NCI-H345 (cell line): ENCODE measurements at places on chromosomes 4 and X.

DNA sequence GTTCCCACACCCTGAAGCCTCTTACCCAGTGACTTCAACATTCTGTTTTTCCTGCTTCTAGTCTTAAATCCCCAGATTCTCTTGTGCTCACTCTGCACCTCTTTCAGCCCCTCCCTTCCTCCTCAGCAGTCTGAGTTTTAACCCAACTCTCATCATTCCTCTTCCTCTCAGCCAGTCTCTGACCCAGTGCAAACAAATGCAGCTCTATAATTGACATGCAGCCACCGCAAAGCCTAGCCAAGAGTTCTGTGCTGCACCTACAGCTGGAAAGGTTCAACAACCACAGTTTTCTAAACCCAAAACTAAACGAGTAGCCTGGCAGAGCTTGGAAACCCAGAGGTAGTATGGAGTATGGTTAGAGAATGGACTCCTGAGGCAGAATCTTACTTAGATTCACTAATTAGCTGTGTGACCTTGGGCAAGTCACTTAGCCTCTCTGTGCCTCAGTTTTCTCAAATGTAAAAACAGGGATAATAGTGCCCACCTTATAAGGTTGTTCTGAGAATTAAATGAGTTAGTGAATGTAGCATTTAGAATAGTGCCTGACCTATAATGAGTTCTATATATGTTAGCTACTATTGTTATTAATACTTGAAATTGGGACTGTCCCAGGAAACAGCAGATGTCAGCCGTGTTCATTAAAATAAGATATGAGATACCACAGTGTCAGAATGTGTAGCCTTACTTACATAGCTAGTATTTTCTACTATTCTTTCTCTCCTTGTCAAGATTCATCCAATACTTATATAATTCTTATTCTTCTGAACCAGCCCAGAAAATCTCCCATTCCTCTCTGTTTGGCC is 3.5 kb downstream of the TMEM154 start:
- DNase-seq: no peak

- DNase-seq: no peak
Measured at GRCh38 chr4:97530676-97531075, 612.6 kb downstream of the STPG2 start.

- DNase-seq: peak; percentile 29
Measured at GRCh38 chr4:186701273-186701672, 22.4 kb downstream of the FAT1 start.

- DNase-seq: no peak
Measured at GRCh38 chrX:9525511-9526248, 60.8 kb downstream of the TBL1X start.

- no peak for DNase-seq
Measured at GRCh38 chr4:185523862-185524261, 11.4 kb downstream of the PDLIM3 start.
